Hepatocyte (in vitro differentiated cells): ENCODE measurements at places on chromosomes 4 and X.

DNA sequence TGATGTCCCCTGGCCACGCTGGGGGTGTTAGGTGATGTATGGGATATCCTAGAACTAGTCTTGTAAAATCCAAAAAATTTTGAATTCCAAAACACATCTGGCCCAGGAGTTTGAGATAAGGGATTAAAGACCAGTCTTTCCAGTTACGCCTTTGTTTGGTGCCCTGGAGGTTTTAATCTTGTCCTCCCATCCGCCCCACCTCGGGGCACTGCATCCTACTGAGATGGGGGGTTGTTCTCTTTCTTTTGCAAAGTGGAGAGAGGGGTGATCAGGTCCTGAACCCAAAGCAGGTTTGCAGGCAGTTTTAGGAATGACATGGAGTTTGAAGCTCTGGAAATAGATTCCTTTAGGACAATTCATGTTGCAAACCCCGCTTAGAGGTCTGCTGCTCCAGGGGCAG, 1.8 kb downstream of the SUV39H1 start:
- no peak for DNase-seq

GRCh38 chrX:8183346-8183745, 12.3 kb upstream of the VCX2 start:
- DNase-seq, result no peak

DNA sequence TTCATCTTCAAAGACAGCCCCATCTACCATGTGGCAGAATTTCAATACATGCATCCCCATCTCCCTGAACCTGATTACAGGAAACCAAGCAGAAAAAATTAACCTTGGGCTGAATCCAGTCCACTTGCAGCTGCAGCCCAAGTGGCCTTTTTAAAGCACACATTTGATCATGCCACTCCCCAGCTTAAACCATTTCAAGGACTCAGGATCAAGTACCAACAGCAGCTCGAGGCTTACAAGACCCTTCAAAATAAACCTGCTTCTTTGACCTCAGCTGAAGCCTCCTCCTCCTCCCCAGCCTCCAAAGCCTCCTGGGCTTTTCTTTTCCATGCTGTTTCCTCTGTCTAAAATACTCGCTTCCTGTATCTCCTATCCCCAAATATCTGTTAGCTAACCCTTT, 50.7 kb upstream of the KIT start:
- DNase-seq, result no peak

DNA sequence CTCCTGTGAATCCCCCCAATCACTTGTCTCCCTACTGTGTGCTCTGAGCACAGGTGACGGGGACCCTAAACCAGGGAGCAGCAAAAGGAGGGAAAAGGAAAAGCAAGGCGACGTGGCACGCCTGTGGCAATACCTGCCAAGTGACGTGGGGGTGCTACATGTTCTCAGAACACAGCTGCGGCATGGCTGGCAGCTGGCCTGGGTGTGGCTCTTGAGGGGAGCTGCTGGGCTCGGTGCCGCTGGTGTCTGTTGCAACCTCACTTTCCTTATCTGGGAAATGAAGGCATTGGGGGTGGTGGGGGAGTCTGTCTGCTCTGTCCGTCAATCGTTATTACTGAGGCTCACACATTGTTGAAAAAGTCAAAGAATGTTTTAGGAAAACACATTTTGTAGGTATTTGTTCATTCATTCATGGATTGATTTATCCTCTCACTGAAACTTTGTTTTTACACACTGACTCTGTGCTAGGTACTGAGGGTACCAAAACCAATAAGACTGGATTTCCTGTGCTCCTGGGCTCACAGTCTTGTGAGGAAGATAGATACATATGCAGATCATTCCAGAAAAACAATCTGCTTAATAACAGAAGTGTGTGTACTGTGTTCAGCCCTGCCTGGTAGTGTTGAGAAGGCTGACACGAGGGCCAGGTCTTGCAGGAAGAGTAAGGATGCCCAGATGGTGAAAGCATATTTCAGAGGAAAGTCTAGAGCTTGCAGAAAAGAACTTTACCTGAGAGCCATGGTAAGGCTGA, 217.6 kb downstream of the PTTG2 start:
- DNase-seq, result no peak

DNA sequence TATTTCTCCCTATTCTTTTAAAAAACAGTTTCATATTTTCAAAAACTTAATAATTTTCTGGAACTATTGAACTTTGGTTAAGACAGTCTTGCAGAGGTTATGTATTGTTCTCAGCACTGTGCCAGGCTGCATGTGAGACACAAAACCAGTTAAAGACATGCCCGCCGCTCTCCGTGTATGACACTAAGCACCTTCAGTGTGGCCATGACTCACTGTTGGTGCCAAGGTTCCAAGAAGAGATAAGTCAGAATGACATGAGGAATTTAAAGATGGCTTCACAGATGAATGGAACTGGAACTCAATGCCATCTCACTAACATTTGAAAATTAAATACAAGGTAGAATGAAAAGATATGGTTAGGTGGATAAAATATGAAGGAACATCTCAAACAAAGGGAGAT, 525.5 kb upstream of the ZFP42 start:
- no peak for DNase-seq

DNA sequence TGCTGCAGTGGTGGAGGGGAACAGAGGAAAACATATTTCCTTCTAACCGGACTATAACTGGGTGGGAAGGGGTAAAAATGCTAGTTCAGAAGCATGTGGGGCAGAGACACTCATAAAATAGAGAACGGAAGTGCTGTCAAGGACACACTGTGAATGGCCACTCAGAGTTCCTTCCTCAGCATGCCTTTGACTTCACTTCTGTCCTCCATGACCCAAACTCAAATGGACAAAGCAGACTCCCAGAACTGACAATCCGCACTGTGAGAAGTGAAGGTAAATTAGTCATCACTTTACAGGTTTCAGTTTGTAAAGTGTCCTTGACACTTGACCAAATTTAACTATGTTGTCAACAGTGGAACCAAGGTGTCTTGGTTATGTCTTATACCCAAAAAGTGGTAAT, 30.2 kb upstream of the ELF2 start:
- no peak for DNase-seq

- DNase-seq, result no peak
Measured at GRCh38 chr4:42119886-42120285, 32.6 kb downstream of the BEND4 start.

DNA sequence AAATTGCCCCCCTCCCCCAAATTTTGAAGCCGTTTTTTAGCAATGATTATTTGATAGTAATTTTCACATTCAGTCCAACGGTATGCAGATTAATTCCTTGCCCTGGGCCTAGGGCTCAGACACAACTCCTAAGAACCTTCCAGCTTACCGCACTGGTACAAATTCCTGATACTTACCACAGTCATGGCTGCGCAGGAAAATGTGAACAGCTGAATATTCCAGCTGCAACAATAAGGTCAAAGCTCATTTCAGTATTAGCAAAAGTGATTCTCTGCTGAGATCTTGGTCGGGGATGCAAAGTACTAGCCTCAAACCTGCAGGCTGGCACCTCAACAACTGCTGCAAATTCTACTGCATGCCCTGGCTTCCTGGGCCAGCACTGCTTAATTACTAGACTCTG, 3.0 kb downstream of the ATP11C start:
- DNase-seq, result no peak

GRCh38 chr4:730511-730910, 24.9 kb downstream of the PCGF3 start:
- no peak for DNase-seq

GRCh38 chr4:185282968-185283367, 73.6 kb downstream of the SNX25 start:
- DNase-seq, result no peak

- DNase-seq, result no peak
Measured at GRCh38 chrX:106038625-106039024, at the start of gene SERPINA7. Gene SERPINA7 (minus strand): TSS chrX:106038727. CDS start chrX:106037058, 1,669 bp downstream.

DNA sequence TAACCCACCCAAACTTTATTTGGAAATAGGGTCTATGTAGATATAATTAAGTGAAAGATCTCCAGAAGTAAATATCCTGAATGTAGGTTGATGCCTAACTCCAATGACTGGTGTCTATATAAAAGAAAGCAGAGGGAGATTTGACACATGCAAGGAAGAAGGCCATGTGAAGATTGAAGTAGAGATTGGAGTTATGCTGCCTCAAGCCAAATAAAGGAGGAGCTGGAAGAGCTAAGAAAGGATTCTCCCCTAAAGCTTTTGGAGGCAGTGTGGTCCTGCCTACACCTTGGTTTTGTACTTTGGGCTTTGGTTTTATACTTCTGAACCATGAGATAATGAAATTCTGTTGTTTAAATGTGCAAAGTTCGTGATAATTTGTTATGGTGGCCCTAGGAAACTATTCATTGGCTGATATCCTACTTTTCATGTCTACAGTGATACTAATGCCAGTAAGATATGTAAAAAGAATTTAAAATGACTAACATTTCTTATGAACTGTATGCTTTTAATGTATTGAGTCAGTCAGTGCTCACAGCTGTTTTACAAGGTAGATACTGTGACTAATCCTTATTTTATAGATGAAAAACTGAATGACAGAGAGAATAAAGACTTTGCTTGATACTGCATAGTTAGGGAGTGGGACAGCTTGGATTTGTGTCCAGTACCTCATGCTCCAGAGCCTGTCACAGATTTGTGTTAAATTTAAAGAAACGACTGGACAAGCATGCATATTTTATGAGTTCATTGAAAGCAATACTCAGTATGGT, 5.9 kb upstream of the RAB40AL start:
- DNase-seq, result no peak

DNA sequence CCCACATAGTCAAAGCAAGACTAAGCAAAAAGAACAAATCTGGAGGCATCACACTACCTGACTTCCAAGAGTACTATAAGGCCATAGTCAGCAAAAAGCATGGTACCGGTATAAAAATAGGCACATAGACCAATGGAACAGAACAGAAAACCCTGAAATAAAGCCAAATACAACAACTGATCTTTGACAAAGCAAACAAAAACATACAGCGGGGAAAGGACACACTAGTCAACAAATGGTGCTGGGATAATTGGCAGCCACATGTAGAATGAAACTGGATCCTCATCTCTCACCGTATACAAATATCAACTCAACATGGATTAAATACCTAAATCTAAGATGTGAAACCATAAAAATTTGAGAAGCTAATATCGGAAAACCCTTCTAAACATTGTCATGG, 819.3 kb upstream of the FRG1 start:
- DNase-seq, result no peak

DNA sequence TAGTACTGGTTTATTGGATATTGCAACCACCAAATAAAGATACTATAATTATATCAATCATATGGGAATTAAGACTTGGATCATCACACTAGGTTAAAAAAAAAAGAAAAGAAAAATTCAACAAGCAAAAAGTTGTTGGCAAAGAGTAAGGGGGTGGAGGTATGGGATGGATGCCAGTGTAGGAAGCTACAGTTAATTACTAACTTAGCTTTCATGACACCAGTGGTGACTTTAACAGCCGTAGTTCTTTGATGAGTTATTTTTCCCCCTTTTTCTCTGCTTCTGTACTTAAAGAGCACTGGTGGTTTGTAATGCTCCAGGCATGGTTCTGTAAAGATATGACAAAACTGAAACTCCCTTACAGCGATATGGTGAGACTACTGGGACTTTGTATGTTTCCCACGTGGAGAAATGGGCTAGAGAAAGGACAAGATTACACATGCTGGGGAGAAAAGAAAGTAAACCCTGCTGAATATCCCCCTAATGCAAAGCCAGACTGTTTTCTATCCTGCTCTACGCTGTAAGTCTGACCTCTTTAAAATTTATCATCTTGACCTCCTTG, 210.8 kb downstream of the SPOCK3 start:
- no peak for DNase-seq

- no peak for DNase-seq
Measured at GRCh38 chrX:132373610-132374009, 115.2 kb downstream of the MBNL3 start.

DNA sequence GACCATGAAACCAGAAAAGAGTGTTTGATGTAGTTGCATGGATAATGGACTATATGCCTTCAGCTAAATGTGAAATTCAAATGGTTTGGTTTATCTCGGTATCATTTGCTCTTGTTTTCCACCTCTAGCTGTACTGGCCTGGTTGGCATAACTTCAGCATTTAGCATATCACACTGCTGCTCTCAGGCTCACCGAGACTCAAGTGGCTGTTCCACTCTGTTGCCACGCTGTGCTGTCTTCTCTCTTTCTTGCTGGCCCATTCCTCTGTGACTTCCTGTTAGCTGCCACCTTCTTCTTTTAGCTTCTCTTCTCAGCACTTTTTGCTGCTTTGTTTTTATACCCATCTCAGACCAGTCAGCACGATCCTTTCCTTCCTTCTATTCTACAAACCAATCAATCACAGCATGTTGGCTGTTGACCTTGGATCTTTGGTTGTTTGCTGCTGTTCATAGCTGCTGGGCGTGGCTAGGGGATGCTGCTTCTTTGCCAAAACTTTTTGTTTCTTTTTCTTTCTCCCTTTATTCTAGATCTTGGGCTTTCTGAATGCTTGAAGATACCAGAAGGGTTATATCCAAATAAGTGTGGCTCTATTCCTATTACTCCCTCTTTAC, 24.0 kb downstream of the INTS6L start:
- no peak for DNase-seq

DNA sequence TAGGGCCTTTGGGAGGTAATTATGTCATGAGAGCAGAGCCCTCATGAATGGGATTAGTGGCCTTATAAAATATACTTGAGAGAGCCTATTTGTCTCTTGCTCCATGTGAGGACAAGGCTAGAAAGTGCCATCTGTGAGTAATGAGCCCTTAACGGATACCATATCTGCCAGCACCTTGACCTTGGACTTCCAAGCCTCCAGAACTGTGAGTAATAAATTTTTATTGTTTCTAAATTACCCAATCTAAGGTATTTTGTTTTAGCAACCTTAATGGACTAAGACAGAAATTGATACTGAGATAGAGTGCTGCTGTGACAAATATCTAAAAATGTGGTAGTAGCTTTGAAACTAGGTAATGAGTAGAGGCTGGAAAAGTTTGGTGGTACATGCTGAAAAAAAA, 285.0 kb upstream of the DIPK2B start:
- no peak for DNase-seq

DNA sequence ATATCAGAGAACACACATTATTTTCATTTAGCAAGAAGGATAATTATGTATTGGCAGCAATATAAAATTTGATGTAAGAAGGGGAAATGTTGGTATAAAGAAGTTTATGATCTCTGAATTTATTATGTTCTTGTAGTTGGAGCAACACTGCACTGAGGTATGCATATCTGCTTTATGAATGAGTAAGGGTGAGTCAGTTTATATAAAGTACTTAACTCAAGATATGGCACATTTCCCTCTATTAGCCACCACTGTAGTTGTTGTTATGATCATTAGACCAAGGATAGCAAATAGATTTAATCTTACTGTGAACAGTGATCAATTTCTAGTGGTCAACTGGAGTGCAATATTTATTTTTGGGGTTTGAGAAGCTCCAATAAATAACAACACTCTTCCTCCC, 66.6 kb downstream of the SNX25 start:
- DNase-seq, result no peak

DNA sequence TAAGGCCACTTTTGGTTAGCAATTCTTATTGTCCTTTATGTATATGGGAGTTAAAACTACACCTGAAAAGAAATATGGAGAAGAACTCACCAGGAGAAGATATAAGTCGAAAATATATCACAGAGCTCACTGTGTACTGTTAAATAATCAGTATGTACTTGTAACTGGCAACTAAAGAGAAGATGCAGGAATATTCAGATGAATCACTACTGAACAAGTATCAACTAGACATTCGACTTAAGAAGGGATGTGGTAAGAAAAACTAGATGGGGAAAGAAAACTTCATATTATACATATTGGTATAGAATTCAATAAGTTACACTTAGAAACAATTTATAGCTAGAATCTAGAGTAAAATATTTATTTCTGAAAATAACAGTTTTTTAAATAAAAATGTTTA, 230.0 kb downstream of the CAMK2D start:
- no peak for DNase-seq
